Effector memory CD4-positive, alpha-beta T cell (primary cell): ENCODE measurements at places on chromosomes 6 and 20.

- no peaks in the 10 kb centered on the region for H3K27me3 ChIP-seq
- H3K36me3 ChIP-seq: peaks cover 16% of the 10 kb centered on the region
- DNase-seq: no peak
- H3K27ac ChIP-seq: no peak overlapping the region
- H3K4me1 ChIP-seq: no peaks in the 10 kb centered on the region
These were observed 35.2 kb downstream of the NDUFAF5 start for GRCh38 chr20:13819885-13820645.

- H3K27ac ChIP-seq: no peak overlapping the region
- no peaks in the 10 kb centered on the region for H3K27me3 ChIP-seq
- DNase-seq: no peak
- no peak overlapping the region for H3K4me3 ChIP-seq
These were observed 13.1 kb downstream of the C6orf132 start for GRCh38 chr6:42129360-42129676.

DNA sequence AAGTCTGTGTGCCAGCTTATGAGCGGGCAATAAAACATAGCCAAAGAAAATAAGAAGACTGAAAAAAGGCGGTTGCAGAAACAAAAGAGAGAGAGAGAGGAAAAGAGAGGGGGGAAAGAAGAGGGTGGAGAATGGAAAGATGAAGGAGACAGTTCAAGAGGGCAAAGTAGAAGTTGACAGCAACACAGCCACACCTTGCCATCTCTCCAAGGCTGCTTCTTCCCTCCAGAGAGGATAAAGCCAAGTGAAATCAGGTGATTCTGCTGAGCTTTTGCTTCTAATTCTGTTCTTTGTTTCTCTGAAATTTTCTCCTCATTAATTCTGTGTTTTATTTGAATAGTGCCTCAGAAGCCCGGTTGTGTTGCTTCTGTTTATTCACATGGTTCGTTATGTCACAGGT lies 48.5 kb downstream of the PTPRK start:
- H3K4me1 ChIP-seq: no peaks in the 10 kb centered on the region
- no peak overlapping the region for H3K27ac ChIP-seq
- H3K27me3 ChIP-seq: no peaks in the 10 kb centered on the region
- H3K36me3 ChIP-seq: no peaks in the 10 kb centered on the region
- no peak overlapping the region for H3K4me3 ChIP-seq

DNA sequence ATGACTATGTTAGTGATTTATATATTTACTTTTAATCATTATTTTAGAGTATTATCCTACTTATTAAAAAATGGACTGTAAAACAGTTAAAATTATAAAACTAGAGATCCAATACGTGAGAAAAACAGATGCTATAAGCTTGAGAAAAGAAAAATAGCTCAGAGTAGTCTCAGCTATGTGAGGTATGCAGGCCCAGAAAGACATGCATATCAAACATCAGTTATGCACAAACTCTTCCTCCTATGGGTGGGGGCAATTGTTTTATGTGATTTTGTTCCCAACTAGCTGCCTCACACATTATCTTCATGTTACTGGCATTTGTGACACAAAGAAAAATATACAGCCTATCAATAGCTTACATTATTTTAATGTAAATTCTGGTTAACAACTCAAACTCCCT lies 28.8 kb downstream of the RARS2 start:
- no peak overlapping the region for H3K4me3 ChIP-seq
- no peaks in the 10 kb centered on the region for H3K4me1 ChIP-seq
- peaks cover 24% of the 10 kb centered on the region for H3K36me3 ChIP-seq
- H3K27me3 ChIP-seq: no peaks in the 10 kb centered on the region

DNA sequence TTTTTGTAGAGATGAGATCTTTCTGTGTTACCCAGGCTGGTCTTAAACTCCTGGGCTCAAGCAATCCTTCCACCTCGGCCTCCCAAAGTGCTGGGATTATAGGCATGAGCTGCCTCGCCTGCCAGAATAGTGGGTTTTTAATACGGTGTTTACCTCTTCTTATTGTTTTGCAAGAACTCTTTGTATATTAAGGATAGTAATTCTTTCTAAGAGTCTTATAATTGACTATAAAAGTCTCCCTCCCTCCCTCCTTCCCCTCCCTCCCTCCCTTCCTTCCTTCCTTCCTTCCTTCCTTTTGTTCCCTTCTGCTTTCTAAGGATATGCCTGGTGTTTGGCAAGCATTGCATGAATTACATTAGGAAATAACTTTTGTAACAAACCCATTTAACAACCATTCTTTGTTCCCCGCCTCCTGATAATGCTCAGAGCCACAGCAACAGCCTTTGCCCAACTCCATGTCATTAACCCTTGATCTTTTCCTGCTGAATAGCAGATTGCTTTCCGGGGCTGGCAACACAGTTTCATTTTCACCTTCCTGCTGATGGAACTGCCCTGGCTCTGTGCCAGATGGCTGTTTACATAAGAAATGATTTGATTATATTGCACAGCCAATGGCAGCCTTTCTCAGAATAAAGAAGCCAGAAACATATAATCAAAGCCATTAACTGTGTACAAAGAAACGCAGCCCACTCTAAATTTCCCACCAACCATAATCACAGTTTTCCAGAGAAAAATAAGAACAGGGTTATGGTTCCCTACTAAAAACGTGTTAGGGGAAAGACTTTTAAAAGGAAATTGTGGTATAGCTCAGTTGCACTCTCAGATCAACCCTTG lies 143.7 kb upstream of the PTPN1 start:
- H3K4me3 ChIP-seq: no peak overlapping the region
- no peak for DNase-seq
- no peak overlapping the region for H3K27ac ChIP-seq
- no peaks in the 10 kb centered on the region for H3K4me1 ChIP-seq
- H3K36me3 ChIP-seq: no peaks in the 10 kb centered on the region

GRCh38 chr6:39834278-39834677 lies 42.1 kb downstream of the DAAM2 start:
- DNase-seq: no peak
- no peak overlapping the region for H3K27ac ChIP-seq
- no peak overlapping the region for H3K4me3 ChIP-seq
- no peaks in the 10 kb centered on the region for H3K36me3 ChIP-seq

DNA sequence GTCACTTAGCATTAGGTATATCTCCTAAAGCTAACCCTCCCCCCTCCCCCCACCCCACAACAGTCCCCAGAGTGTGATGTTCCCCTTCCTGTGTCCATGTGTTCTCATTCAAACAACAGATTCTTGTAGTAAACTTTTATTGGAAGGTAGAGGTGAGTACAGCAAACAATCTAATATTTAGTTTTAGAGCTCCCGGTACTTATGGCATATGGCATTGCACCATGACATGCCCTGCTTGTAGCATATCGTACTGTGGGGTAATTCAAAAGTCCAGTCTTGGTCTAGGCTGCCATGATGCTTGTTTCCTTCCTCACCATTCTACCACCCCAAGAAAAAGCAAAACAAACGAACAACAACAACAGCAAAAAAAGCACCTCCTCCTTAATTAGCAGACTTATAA lies 289.5 kb downstream of the ZNF217 start:
- no peak overlapping the region for H3K27ac ChIP-seq
- no peaks in the 10 kb centered on the region for H3K27me3 ChIP-seq
- no peak for DNase-seq
- no peaks in the 10 kb centered on the region for H3K36me3 ChIP-seq

DNA sequence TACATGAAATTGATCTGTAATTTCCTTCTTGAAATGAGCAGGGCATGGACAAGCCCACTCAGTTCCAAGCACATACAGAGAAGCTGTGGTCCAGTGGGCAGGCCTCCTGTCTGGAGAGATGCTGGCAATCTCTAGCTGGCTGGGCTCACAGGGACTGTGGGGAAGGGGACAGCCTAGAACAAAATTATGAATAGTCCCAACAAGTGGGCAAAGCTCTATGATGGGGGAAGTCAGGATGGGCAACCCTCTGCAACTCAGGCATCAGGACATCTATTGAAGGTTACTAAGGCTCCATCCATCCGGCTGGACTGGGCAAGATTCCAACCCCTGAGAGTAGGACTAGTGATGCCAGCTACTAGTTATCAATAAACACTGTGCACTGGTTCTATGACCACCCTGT lies 40.9 kb downstream of the TRERF1 start:
- no peak overlapping the region for H3K4me3 ChIP-seq
- no peak for DNase-seq
- H3K27me3 ChIP-seq: no peaks in the 10 kb centered on the region
- H3K4me1 ChIP-seq: peaks cover 14% of the 10 kb centered on the region
- H3K27ac ChIP-seq: no peak overlapping the region

GRCh38 chr6:145241039-145241438 lies 494.3 kb downstream of the EPM2A start:
- H3K4me1 ChIP-seq: no peaks in the 10 kb centered on the region
- H3K27me3 ChIP-seq: no peaks in the 10 kb centered on the region
- no peaks in the 10 kb centered on the region for H3K36me3 ChIP-seq
- no peak overlapping the region for H3K4me3 ChIP-seq
- no peak for DNase-seq

DNA sequence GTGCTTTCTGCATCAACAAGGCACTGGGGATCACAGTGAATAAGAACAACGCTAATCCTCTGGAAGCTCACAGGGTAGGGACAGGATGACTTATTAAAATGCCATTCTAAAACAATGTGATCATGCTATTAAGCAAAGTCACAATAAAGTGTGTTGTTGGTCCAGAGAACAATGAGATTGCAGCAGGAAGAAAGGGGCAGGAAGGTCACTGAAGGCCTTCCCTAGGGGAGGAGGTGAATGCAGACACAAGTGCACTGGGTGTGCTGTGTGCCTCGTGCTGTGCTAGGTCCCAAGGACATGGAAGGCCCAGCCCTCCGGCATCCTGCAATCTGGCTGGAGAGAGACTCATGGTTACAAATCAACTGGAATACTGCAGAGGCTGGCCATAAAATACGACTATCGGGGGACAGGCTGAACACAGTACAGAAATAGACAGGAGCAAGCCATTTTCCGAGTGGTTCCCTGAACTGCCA lies 55.7 kb downstream of the LYRM4 start:
- H3K4me1 ChIP-seq: no peaks in the 10 kb centered on the region
- no peak for DNase-seq
- H3K27ac ChIP-seq: no peak overlapping the region
- H3K27me3 ChIP-seq: no peaks in the 10 kb centered on the region

GRCh38 chr6:163630572-163630971 lies 216.1 kb downstream of the QKI start:
- no peak for DNase-seq
- H3K27ac ChIP-seq: no peak overlapping the region
- no peak overlapping the region for H3K4me3 ChIP-seq
- no peaks in the 10 kb centered on the region for H3K36me3 ChIP-seq
- no peaks in the 10 kb centered on the region for H3K27me3 ChIP-seq

DNA sequence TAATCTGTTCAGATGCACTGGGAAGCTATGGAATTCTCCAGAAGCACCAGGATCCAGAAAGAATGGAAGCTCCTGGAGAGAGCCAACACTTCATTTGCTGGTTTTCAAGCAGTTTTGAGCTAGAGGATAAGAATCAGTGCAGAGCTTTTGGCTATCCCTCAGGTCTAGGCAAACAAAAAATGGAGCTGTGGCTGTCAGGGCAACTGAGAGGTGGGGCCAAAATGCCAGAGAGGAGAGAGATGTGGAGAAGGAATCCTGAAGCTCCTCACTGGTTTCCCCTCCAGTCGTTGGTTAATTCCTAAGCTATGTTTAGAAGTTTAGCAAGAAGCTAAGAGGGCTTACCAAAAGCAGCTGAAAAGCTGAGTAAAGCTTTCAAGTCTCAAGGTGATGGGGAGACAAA lies 294.2 kb upstream of the JARID2 start:
- no peak overlapping the region for H3K27ac ChIP-seq
- H3K4me3 ChIP-seq: no peak overlapping the region
- H3K4me1 ChIP-seq: no peaks in the 10 kb centered on the region
- no peak for DNase-seq
- H3K27me3 ChIP-seq: no peaks in the 10 kb centered on the region
- H3K36me3 ChIP-seq: no peaks in the 10 kb centered on the region

- no peak overlapping the region for H3K27ac ChIP-seq
- H3K27me3 ChIP-seq: no peaks in the 10 kb centered on the region
- H3K36me3 ChIP-seq: peaks cover 8% of the 10 kb centered on the region
These were observed 30.3 kb downstream of the TOP1 start for GRCh38 chr20:41058674-41059635.

DNA sequence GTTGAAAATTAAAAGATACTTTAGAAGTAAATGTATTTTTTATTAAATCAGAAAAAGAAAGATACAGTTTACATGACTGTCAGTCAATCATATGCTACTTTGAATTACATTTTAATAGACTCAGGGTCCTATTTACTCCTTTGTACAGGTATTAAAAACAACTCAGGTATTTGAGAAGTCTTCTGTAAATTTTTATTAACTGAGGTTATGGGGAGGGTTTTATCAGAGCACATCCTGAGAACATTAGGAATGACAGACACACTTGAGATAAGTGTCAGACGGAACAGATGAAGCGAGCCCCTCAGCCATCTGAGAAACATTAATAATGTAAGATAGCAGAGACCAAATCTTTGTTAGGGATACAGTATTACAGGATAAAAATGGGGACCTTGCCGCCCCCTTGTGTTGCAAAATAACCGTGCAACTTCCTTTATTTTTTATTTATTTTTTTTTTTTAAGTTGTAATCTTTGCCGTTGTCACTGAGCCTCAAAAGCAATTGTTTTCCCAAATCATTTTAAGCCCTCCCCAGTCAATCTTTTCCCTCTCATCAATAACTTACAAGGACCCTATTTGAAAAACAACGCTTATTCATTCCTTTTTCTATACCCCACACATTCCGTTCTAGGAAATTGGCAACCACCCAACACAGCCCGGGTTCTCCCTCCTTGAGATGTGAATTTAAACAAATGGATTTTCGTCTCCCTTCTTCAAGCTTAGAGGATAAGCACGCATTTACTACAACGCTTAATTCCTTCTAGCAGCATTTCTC lies 126.7 kb downstream of the BCAS1 start:
- H3K4me1 ChIP-seq: peaks cover 16% of the 10 kb centered on the region
- H3K27ac ChIP-seq: no peak overlapping the region
- H3K4me3 ChIP-seq: no peak overlapping the region
- H3K36me3 ChIP-seq: no peaks in the 10 kb centered on the region
- no peaks in the 10 kb centered on the region for H3K27me3 ChIP-seq
- no peak for DNase-seq

DNA sequence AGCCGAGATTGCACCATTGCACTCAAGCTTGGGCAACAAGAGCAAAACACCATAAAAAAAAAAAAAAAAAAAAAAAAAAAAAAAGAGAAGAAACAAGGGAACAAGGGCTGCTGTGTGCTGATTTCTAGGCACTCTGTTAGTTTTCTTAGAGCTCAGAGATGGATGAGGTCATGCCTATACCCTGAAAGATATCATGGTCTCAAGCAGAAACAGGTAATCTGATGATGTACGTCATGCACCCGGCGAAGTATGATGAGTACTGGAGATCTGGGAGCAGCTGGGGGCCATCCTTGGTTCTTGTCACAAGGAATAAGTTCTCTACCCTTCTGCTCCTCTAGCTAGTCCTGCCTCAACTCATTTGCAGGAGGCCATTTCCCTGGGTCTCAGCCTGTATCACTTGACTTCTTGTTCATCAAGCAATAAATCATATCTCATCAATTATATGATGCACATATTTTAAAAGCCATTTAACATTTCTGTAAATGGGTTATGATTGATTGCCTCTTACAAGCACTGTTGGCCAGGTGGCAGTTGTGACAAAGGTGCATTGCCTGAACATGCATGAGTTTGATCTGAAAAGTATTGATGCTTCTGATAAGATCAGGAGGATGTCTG lies 517.2 kb downstream of the DHX35 start:
- H3K4me1 ChIP-seq: no peaks in the 10 kb centered on the region
- DNase-seq: no peak
- no peaks in the 10 kb centered on the region for H3K36me3 ChIP-seq
- no peak overlapping the region for H3K4me3 ChIP-seq
- no peak overlapping the region for H3K27ac ChIP-seq
